Effector memory CD8-positive, alpha-beta T cell (primary cell): ENCODE measurements at places on chromosomes 12 and 14.

DNA sequence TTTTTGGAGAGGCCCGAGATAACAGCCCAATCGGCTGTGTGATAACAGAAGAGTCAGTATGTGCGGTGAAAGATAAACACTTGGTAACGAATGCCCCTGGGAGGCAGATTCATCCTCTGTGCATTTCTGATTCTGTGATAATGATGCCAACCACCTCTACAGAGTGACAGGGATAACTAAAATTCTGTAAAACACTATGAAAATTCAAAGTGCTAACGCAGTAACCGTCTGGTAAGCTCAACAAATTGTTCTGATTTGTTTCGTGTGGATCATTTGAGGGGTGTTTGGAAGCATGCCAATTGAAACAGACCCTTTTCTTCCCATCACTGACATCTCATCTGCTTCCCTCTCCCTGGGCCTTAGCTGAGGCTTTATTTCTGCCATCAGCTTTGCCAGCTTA is 76.3 kb downstream of the ESR2 start:
- no peaks in the 10 kb centered on the region for H3K27me3 ChIP-seq
- H3K36me3 ChIP-seq, result peaks cover 86% of the 10 kb centered on the region
- H3K4me1 ChIP-seq, result no peaks in the 10 kb centered on the region
- H3K27ac ChIP-seq, result no peak overlapping the region
- DNase-seq, result no peak

GRCh38 chr14:46582826-46583225 is 68.8 kb downstream of the RPL10L start:
- H3K4me3 ChIP-seq, result no peak overlapping the region
- H3K27me3 ChIP-seq, result no peaks in the 10 kb centered on the region
- no peak overlapping the region for H3K27ac ChIP-seq
- no peak for DNase-seq

- no peaks in the 10 kb centered on the region for H3K4me1 ChIP-seq
- no peaks in the 10 kb centered on the region for H3K27me3 ChIP-seq
- no peak overlapping the region for H3K27ac ChIP-seq
Measured at GRCh38 chr12:5384015-5384414, 47.9 kb upstream of the NTF3 start.

GRCh38 chr14:59251811-59252771 is 63.6 kb downstream of the DAAM1 start:
- H3K4me1 ChIP-seq, result no peaks in the 10 kb centered on the region
- H3K36me3 ChIP-seq, result peaks cover 2% of the 10 kb centered on the region
- H3K4me3 ChIP-seq, result no peak overlapping the region
- no peaks in the 10 kb centered on the region for H3K27me3 ChIP-seq
- no peak overlapping the region for H3K27ac ChIP-seq

DNA sequence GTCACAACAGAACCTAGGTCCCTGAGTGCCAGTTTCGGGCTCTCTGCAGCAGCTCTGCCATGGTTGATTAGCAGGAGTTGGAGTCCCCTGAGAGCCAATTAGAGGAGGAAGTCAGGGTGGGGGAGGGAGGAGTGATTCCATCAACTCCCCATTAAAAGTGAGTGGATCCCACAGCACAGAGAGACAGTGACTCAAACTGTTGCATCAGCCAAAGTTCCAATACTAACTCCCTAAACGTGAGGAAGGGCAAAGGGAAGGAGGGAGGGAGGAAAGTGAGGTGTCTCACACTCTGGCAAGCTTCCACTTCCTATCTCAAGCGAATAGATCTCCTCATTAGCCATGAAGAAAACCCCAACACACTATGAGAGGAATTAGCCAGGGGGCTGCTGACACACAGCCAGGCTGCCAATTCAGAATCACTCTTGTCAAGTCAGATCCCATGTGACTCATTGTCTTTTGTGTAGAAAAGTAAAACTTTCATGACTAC is 23.6 kb downstream of the OR11H4 start:
- H3K36me3 ChIP-seq, result no peaks in the 10 kb centered on the region
- no peaks in the 10 kb centered on the region for H3K27me3 ChIP-seq
- DNase-seq, result no peak

- DNase-seq, result no peak
- no peak overlapping the region for H3K27ac ChIP-seq
- H3K27me3 ChIP-seq, result peaks cover 100% of the 10 kb centered on the region
- H3K4me1 ChIP-seq, result peaks cover 5% of the 10 kb centered on the region
- no peak overlapping the region for H3K4me3 ChIP-seq
- H3K36me3 ChIP-seq, result peaks cover 3% of the 10 kb centered on the region
Measured at GRCh38 chr12:114400925-114401324, 5.0 kb downstream of the TBX5 start.

- no peak overlapping the region for H3K27ac ChIP-seq
- no peak overlapping the region for H3K4me3 ChIP-seq
- no peaks in the 10 kb centered on the region for H3K4me1 ChIP-seq
- no peaks in the 10 kb centered on the region for H3K36me3 ChIP-seq
- H3K27me3 ChIP-seq, result no peaks in the 10 kb centered on the region
- DNase-seq, result no peak
Measured at GRCh38 chr12:82793751-82794281, 107.1 kb downstream of the TMTC2 start.

DNA sequence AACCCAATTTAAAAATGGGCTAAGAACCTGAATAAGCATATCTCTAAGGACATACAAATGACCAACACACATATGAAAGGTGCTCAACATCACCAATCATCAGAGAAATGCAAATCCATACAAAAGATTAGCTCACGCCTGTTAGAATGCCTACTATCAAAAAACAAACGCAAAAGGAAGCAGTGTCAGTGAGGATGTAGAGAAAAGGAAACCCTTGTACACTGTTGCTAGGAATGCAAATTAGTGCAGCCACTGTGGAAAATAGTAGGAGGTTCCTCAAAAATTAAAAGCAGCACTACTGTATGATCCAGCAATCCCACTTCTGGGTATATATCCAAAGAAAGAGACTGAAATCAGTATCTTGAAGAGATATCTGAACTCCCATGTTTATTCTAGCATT is 133.0 kb downstream of the CPNE8 start:
- no peaks in the 10 kb centered on the region for H3K4me1 ChIP-seq
- H3K27ac ChIP-seq, result no peak overlapping the region
- no peaks in the 10 kb centered on the region for H3K36me3 ChIP-seq
- no peak for DNase-seq
- no peak overlapping the region for H3K4me3 ChIP-seq

- H3K4me3 ChIP-seq, result no peak overlapping the region
- DNase-seq, result no peak
- H3K4me1 ChIP-seq, result no peaks in the 10 kb centered on the region
- H3K27me3 ChIP-seq, result peaks cover 39% of the 10 kb centered on the region
Measured at GRCh38 chr12:129196927-129197326, 343.6 kb downstream of the GLT1D1 start.

DNA sequence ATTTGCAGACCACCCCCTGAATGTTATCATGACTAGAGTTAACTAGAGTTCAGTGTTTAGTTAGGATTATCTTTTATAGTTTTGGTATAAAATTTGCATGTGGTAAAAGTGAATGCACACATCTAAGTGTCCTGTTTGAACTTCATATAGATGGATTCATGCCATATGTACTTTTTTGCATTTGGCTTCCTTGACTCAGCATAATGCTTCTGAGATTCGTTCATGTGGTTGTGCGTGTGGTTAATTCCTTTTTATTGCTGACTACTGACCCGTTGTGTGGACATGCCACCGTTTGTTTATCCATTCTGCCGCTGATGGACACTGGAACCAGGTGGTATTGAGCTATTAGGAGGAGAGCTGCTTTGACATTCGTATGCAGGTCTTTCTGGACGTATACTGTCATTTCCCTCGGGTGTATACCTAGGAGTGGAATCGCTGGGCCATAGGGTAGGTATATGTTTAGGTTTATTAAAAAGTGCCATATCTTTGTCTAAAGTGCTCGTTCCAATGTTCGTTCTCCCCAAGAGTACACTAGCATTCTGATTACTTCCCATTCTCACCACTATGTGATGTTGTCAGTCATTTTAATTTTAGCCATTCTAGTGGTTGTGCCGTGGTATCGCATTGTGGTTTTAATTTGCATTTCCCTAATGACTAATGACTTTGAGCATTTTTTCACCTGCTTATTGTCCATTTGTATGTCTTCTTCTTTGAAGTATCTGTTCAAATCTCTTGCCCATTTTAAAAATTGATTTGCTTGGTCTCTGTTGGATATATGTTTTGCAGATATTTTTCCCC is 37.7 kb downstream of the RIN3 start:
- peak overlapping the region; percentile 79 for H3K27ac ChIP-seq
- no peak for DNase-seq
- H3K4me1 ChIP-seq, result peaks cover 61% of the 10 kb centered on the region
- peak overlapping the region; percentile 80 for H3K4me3 ChIP-seq
- peaks cover 25% of the 10 kb centered on the region for H3K36me3 ChIP-seq

- no peak overlapping the region for H3K4me3 ChIP-seq
- H3K27ac ChIP-seq, result no peak overlapping the region
- no peak for DNase-seq
- no peaks in the 10 kb centered on the region for H3K27me3 ChIP-seq
Measured at GRCh38 chr12:49404956-49405355, 37.7 kb downstream of the SPATS2 start.

DNA sequence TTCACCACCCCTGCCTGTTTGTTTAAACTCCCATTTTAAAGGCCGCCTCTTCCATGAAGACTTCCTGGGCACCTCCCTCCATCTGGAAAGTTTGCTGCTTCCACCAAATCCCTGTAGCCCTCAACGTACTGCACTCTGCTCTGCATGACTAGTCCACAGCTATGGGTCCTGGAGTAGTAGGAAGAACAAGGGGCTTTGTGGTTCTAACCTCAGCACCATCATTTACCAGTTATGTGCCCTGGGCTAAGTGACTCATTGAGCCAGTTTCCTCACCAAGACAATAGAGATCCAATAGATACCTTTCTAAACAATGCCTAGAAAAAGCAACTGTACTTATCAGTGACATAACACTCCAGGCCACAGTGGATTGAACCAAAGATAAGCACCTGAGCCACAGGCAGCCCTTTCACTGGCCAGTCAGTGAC is 8.5 kb upstream of the LTBP2 start:
- peak overlapping the region; percentile 84 for H3K4me3 ChIP-seq
- H3K27ac ChIP-seq, result peak overlapping the region; percentile 97
- peaks cover 65% of the 10 kb centered on the region for H3K4me1 ChIP-seq
- peaks cover 21% of the 10 kb centered on the region for H3K36me3 ChIP-seq
- no peak for DNase-seq
- H3K27me3 ChIP-seq, result no peaks in the 10 kb centered on the region

DNA sequence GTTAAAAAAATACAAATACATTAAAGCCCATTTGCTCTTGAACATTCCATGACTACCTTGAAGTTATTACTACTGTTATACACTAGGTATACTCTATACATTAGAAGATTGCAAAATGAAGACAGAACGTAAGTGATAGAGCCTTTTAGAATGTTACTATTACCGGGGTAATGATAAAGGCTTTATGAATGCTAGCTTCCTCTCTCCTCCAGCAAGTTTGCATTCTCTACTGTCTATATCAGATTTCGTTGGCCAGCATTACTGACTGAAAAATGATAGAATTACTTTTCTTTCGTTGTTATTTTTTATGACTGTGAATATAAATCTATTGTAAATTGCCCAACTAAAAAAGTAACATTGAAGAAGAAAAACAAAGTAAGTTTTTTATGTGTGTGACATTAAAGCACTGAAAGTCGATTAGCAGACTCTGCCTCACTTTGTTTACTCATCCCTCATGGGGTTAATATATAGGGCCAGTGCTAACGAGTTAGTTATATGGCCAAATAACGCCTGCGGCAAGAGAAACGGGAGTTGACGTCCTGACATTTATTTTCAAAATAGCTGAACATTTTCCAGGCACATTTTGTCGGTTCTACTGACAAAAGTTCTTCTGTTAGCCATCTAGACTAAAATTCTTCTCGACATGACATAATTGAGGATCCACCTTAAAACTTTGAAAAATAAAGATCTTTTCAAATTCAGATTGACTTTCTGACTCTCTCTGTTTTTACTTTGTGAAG is 163.8 kb upstream of the KITLG start:
- H3K27ac ChIP-seq, result no peak overlapping the region
- DNase-seq, result no peak
- H3K4me1 ChIP-seq, result no peaks in the 10 kb centered on the region
- H3K4me3 ChIP-seq, result no peak overlapping the region
- H3K36me3 ChIP-seq, result no peaks in the 10 kb centered on the region
- no peaks in the 10 kb centered on the region for H3K27me3 ChIP-seq

- no peak for DNase-seq
- H3K27me3 ChIP-seq, result no peaks in the 10 kb centered on the region
- peaks cover 4% of the 10 kb centered on the region for H3K36me3 ChIP-seq
Measured at GRCh38 chr14:31703056-31703455, 141.9 kb downstream of the NUBPL start.

DNA sequence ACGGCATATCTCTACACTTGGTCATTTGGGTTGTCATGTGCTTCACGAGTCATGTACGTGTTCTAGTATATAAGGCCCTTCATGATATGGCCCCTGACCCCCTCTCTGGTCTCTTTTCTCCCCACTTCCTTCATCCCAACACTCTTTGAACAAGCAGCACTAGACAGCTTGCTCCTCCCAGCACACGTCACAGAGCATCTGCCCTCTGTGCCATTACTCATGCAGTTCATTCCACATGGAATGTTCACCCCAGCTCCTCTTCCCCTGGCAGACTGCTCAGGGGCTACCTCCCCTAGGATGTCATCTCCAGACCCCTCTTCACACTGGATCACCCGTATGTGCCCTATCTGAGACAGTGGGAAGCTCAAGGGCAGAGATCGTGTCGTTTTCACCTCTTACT is 14.1 kb upstream of the LRP1-AS start:
- DNase-seq, result no peak
- H3K27ac ChIP-seq, result no peak overlapping the region
- peaks cover 10% of the 10 kb centered on the region for H3K27me3 ChIP-seq

DNA sequence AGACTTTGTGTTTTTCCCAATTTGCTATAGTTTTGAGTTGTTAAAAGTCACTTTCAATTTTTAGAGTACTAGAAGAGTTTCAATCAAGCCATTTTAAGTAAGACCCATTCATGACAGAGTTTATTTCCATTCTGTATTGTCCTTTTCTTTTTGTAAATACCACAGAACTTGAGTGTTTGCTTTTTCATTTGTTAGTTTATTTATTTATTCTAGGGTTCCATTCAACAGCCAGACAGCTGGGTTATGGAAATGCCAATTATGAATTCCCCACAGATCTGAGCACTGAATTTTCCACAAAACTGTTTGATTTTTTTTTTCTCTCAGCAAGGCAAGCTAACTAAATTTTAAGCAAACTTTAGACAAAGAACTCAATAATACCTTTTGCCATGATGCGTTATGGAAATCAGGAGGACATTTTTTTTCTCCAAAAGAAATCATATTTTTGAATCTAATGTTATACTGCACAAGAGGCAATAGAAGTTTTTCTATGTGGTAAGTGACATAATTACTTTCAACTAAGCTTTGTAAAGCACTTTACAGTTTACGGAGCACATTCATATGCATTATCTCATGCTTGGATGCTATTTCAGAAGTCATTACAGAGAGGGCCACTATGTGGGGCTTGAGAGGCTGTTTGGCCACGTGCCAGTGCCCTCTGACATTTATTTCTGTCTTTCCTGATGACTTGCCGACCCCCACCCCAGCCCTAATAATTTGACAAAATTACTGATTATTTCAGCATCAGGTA is 181.5 kb downstream of the VRK1 start:
- H3K27me3 ChIP-seq, result peaks cover 57% of the 10 kb centered on the region
- no peaks in the 10 kb centered on the region for H3K4me1 ChIP-seq
- no peak overlapping the region for H3K27ac ChIP-seq
- DNase-seq, result no peak
